ENCODE measurements at places on chromosomes 5 and 9.

DNA sequence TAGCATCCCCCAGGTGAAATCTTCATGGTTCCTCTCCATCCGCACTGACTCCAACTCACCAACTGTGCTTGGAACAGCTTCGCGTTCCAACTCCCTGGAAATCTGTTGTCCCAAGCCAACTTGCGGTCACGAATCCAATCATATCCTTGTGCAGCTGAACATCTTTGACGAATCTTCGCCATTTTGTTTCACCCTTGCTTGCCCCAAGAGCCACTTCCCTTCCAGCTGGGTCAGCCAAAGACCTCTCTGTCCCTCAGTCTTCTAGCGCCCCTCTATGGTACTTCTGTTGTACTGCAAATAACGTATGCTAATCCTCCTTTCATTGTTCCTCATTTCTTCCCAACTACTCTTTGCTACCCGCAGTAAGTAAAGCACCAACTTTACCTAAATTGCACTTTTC lies 61.0 kb upstream of the TARS1 start:
- no peak for DNase-seq

DNA sequence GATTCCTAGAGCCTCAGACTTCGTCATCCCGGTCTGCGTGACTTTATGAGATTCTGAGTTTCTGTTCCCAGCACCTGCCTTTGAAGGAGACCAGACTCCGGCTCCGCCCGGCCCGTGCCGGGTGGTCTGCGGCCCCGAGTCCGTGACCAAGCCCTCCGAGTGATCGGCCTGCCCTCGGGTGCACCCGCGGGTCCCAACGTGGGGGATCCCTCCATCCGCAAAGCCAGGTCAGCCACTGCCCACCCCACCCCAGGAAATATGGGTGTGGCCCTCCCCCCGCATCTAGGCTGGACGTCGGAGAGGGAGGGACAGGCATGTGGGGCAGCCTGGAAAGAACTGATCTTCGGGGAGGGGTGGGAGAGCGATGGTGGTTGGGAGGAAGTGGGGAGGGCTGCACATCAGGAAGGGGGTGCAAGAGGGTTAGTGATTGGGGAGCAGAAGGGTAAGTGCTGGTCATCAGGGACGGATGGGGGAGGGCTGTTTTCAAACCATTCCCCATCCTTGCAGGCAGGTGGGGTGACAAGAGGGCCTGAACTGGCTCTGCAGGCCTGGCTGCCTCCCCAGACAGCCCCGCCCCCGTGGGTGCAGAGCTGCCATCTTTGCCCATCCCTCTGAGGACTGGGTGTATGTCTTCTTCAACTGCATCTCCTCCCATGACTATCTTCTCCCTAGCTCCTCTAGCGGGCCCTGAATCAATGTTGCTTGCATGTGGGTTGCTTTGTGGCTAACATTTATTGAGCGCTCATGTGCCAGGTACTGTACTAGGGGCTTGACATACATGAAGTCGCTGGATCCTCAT lies 747 bp downstream of the LRSAM1 start:
- DNase-seq = no peak

DNA sequence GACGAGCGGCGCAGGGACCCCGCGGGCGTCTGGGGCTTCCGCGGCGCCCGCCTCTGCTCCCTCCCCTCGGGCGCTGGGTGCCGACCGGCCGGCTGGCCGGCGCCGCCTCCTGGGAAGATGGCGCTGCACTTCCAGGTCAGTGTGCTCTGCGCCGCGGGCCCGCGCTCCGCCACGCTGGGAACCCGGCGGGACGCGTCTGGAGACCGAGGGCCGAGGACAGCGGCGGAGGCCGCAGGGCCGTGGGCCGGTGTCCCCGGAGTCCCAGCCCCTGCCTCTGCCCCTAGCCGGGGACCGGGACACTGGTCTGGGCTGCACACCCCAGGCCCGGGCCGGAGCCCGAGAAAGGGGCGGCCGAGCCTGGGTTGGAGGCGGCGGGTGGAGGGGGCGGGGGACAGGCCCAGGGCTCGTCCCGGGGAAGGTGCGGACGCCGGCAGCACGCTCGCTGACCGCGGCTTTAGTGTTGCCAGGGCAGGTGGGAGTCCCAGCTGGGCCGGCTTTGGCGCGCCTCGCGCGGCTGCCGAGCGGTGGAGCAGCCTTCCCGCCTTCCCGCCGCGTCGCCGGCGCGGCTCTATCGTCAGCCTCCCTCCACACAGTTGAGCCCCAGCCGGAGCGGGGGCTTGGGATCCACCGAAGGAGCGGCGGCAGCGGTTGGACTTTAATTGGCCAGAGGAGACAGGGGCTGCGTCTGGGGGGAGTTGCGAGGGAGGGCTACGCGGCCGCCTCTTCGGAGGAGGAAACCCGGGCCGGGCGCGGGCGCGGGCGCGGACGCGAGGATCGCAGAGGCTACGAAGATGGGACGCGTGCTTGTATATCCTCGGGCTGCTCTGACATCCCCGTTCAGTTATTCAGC lies at the start of gene RANBP17:
Gene RANBP17 (plus strand): TSS at position 102 of the 850 bp plus-strand sequence.
- peak; percentile 23 for DNase-seq

DNA sequence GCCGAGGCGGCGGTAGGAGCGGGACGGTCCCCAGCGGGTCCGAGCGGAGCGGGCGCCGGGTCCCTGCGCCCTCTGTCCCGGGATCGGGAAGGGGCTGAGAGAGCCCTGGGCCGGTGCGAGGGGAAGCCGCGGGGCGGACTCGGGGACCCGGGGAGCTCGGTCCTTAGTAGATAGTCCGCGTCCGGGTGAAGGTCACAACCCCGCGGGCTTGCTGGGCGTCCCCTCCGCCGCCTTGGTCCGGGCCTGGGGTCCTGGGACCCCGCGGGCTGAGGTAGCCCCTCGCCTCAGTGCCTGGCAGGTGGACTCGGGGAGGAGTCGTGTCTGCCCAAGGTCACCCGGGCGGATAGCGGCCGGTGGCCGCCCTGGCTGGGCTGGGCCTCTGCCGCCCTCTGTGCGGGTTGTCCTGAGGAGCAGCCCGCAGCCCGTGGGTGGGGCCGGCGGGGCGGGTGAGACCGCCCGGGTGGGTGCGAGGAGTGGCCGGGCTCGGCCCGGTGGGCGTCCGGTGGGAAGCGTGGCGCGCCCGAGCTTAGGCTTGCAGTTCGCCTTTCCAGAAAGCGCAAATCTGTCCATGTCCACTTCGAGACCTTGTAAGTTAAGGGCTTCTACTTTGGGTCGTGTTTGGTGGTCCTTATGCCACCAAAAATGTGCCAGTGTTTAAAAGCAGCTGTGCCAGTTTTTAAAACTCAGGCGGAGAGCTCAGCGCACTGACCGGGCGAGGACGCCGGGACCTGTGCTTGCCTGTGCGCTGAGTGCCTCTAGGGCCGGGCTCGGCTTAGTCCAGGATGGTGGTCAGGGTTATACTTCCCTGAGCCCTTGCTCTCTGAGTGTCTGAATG lies 554 bp downstream of the SDHA start:
- DNase-seq = no peak

GRCh38 chr5:151030379-151030778 lies 10.0 kb downstream of the GPX3 start:
- DNase-seq = no peak

DNA sequence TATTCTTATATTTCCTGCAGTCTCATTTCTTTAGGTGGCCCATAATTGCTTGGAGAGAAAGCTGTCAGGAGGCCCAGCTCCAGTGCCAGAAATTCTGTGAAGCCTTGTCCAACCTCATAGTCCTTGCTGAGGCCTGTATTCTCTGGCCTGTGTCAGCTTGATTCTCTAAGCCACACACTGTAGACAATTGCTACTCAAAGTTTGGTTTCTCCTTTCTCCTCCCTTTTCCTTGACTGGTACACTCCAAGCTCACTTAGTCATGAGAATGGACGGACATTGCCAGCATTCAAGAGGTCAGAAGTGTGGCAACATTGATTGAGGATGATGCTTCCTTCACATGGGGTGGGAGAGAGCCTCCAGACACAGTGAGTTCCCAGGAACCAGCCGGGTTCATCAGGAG lies 71.3 kb upstream of the CXCL14 start:
- no peak for DNase-seq

DNA sequence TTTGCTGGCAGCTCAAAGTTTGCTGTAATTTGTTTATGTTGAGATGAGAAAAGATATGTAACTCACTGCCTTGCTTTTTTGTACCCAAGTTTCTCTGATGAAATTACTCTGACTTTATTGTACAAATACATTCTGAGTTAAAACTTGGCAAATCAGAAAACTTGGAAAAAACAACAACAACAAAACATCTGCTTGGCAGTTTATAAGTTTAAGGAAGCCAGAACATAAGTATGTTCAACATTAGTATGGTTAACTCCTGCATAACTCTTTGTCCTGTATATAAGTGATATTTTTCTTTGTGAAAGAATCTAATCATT lies 233.1 kb downstream of the MAST4 start:
- DNase-seq = no peak

DNA sequence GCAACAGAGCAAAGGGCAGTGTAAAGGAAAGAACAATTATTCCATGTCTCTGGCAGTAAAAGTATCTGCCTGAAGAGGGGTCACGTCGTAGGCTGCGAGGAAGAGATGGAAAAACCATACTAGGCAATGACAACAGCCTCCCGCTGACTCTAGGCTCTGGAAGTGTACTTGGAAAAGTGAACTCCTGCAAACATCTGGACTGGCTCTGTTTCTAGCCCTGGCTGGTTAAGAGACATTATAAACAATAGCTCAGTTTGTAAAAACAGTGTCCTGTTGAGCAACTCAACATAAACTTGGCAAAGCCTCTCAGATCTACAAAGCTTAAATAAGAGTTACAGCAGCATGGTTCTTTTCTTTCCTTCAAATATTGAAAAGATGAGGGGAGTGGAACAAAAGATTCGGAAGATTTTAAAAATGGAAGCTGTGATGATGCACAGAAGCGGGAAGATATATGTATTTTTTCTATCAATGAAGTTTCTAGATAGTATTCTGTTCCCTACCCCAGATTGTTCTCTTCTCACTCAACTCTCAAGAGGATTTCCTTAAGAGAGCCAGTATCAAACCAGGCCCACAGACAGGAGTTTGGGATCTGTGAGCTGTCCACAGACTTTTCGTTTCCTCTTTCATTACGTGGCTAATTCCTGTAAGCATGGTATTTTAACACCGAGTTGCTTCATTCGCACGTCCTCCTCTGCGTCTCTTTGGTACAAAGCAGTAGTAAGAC lies 79.4 kb downstream of the SPTLC1 start:
- peak; percentile 13 for DNase-seq

- DNase-seq = no peak
Measured at GRCh38 chr9:105342147-105342505, 97.7 kb downstream of the SLC44A1 start.
